Endothelial cell (in vitro differentiated cells): ENCODE measurements at places on chromosomes 7 and 10.
A peak's percentile ranks its signal among the peaks of the same experiment; 100 is the strongest.

GRCh38 chr7:107559864-107560263 is 3.9 kb downstream of the COG5 start:
- DNase-seq, result no peak

DNA sequence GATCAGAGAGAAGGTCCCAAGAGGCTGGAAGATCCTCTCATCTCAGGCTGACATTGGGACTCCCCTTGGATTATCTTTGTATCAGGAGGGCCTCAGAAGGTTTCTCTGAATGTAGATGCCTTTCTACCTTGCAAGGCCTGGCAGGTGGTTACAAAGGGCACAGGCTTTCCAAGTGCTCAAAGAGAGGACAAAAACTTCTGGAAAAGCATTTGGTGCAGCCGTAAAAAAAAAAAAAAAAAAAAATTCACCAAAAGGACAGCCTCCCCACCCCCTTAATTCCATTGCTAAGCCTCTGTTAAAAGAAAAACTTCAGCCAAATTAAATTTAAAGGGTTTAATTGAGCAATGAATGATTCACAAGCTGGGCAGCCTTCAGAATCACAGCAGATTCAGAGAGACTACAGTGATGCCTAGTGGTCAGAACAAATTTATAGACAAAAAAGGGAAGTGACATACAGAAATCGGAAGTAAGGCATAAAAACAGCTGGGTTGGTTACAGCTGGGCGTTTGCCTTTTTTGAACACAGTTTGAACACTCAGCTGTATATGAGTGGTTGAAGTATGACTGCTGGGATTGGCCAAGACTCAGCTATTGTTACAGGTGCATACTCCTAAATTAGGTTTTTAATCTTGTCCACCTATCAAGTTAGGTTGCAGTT is 42.5 kb upstream of the LRGUK start:
- DNase-seq, result no peak

DNA sequence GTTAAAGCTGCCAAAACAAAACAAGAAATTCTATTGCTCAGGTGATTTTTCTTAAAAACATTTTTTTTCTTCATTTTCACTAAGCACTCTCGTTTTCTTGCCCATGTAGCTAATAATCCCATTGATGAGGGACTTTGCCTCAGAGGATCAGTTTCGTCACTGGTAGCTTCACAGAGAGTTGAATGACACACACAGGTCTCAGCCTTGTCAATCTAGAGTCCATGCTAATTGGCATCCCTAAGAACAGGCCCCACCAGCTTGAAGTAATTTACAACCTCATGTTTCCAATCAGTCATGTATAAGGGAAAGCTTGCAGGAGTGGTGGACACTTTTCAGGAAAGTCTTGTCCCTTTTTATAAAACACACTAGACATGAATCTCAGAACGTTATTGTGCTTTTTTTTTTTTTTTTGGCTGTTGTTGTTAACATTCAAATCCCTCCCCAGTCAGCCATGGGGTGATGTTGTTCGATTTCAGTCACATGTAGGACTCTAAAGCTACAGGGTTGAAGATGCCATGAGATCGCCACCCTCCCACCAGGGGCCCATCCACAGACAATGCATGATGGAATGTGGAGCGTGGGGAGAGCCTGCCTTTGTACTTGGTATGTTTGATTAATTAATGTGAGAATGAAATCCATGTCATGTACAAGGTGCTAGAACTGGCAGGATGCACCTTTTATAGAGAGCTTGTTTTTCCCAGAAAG is 232.4 kb upstream of the FZD8 start:
- DNase-seq, result no peak

- DNase-seq, result no peak
Observed at GRCh38 chr10:112456533-112456932, 9.5 kb downstream of the VTI1A start.

GRCh38 chr7:4699841-4700240 is 17.7 kb downstream of the FOXK1 start:
- no peak for DNase-seq

DNA sequence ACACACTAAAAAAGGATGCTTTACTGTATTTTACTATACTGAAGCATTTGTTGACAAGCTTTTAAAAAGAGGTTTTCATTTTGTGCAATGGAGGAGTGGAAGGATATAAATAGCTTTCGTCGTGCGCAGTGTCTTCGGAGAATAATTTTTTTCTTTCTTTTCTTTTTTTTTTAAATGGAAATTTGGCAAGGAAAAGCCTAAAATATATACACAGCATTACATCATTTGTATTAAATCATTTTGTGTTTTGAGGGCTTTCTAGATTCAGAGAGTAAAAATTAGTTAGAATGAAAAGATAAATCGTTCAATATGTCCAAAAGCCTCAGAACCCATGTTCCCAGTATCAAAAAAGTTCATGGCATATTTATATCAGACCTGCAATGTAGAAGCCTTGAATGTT is 150.2 kb upstream of the FERD3L start:
- no peak for DNase-seq

- DNase-seq, result no peak
Observed at GRCh38 chr10:108598320-108598695, 1325.0 kb downstream of the XPNPEP1 start.

DNA sequence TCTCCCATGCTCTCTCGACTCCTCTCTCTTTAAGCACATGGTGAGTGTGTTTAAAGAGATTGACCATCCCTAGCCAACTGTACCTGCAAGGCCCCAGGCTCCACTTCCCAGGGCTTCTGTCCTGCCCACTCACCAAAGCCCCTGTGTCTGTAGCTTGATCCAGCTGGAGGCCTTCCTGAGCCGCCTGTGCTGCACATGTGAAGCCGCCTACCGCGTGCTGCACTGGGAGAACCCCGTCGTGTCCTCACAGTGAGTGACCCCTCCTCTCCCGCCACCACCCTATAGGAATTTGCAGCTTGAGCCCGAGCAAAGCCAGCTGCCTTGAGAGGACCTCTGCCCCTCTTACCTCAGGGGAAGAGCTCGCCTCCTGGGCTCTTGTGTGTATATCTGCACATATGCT is 11.2 kb downstream of the ZFYVE27 start:
- DNase-seq, result no peak

- no peak for DNase-seq
Observed at GRCh38 chr10:99676426-99676825, 17.1 kb downstream of the ENTPD7 start.

- no peak for DNase-seq
Observed at GRCh38 chr7:138105221-138105620, 29.0 kb downstream of the AKR1D1 start.

DNA sequence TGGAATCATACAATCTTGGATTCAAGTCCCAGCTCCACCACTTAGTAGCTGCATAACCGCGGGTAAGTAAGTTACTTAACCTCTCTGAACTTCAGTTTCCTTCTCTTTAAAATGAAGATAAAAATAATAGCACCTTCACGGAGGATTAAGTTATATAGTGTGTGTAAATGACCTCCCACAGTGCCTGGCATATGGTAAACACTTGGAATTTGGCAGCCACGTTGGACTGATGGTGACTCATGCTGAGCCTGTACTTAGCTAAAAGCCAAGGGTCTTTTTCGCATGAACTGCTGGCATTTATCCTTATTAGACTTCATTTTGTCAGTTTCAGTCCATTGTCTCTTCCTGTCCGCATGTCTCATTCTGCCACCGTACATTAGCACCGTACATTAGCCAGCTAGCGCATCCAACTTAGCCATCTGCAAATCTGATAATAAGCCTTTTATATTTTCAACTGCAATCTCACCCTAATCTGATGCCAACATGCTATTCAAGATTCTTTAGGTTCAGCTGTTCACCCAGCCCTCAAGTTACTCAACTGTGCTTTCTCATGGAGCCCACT is 11.2 kb downstream of the SLC13A4 start:
- no peak for DNase-seq

GRCh38 chr10:33719005-33719703 is 384.7 kb upstream of the NRP1 start:
- DNase-seq, result no peak

- peak; percentile 96 for DNase-seq
Observed at GRCh38 chr7:100655908-100656674, at the start of gene ACTL6B. Gene ACTL6B (minus strand): TSS chr7:100656448. CDS start chr7:100656354, 94 bp downstream.

DNA sequence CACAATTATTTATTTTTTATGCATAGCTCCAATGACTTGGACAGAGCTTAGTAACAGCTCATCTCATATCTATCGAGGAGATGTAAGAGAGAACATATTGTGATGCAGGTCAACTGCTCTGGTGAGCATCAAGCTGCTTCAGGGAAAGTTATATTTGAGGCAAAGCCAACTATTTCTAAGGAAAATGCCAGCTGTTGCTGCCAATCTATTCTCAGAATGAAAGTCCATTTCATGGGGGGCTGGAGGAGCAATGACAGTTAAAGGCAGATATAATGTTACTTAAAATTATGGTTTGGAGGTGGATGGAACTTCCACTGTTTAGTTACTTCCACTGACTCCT is 424.8 kb downstream of the KIF20B start:
- no peak for DNase-seq

DNA sequence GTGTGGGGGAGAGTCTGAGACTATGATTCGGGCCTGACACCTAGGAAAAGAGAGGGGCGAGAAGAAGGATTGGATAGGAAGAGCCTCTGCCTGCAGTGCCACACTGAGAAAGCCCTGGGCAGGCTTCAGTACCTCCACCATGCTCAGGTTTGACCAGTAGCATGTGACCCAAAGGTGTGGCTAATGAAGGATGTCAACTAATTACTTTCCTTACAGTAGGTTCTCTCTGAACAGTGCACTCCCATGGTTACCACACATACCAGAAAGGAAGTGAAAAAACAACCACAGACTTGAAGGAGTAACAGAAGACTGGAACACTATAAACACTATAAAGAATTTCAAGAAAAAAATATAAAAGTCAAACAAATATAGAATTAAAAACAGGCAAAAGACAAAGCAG is 46.2 kb downstream of the SEM1 start:
- DNase-seq, result no peak

DNA sequence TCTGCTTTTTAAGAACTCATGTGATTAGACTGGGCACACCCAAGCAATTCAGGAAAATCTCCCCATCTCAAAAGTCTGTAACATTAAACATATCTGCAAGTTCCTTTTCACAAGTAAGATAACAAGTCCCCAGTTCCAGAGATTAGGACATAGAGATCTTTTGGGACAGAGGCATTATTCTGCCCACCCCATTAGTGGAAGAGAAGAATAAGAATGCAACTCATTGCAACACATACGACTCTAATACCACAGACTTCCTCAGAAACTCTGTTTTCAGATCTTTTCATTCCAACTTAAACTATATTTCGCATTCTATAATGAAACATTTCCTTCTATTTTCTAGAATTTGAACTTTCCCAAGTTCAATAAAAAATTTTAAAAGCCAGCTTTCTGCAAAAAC is 137.7 kb downstream of the SEMA3C start:
- no peak for DNase-seq

- DNase-seq, result no peak
Observed at GRCh38 chr7:151388430-151388829, 21.4 kb downstream of the WDR86 start.

DNA sequence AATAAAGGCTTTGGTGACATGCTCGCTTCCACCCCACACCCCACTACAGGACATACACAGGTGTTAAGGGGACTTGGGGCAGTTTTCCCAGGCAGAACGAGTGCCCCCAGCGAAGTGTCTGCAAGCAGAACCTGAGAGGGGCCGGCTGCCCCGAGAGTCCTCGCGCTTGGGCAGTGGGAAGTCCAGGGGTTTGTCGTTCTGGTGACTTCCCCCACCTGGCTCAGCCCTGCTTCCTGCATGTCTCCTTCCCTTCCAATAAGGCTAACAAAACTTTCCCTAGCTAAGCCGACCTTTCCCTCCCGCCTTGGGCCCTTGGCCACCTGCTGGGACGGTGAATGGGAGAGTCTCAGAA is 916 bp downstream of the VWA2 start:
- DNase-seq, result no peak

DNA sequence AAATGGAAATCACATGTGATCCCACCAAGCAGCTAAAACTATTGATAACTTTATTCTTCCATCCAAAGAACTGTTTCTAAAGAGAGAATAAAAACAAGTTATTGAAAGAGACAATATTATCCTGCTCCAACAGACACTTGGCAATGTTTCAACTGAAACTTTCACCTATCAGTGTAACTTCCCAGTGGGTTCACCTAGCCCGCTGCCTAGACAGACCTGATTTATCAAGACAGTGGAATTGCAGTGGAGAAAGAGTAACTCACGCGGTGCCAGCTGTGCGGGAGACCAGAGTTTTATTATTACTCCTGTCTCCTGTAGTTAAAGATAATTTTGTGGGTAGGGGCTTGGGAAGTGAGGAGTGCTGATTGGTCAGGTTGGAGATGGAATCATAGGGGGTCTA is 199.8 kb downstream of the AHR start:
- DNase-seq, result no peak

GRCh38 chr7:101486433-101487104 is 123.9 kb downstream of the COL26A1 start:
- DNase-seq, result no peak

DNA sequence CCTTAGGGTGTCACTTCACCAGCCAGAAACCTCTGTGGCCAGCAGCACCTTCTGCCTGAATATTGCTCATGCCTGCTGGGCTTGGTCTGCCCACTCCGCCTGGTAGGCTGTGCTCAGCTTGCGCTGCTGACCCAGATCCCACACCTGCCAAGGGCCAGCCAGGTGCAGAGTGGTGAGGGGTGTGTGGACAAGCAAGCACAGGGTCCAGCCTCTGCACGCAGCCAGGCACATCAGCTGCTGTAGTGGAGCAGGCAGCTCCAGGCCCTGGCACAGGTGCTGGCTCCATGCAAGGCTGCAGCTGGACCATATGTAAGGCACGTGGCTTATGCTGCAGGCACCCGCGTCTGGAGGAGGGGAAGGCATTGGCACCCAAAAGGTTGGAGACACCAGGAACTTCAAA is 567.4 kb downstream of the INHBA start:
- DNase-seq, result no peak

- DNase-seq, result no peak
Observed at GRCh38 chr7:132181371-132181770, 394.9 kb downstream of the PLXNA4 start.

GRCh38 chr7:80529362-80529761 is 17.5 kb upstream of the GNAT3 start:
- DNase-seq, result no peak

- no peak for DNase-seq
Observed at GRCh38 chr10:128318913-128319312, 192.7 kb upstream of the MKI67 start.

- DNase-seq, result no peak
Observed at GRCh38 chr7:586494-586893, 66.8 kb upstream of the PDGFA start.

DNA sequence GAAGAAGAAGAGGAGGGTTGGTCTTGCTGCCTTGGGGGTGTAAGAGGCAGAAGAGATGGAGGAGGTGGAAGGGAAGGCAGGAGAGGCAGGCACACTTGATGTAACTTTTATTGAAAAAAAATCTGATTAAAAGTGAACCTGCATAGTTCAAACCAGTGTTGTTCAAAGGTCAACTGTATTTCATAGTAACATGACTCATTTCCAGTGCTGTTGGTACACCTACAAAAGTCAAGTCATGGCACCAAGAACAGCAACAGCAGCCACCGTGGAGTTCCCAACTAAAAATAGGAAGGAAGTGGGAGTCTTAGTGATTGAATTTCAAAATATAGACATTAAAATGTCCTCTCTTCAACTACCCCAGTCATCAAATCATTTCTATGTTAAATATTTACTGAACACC is 88.5 kb downstream of the CTNNA3 start:
- DNase-seq, result no peak

GRCh38 chr7:80309971-80310549 is 175.4 kb downstream of the GNAI1 start:
- DNase-seq, result no peak

- DNase-seq, result no peak
Observed at GRCh38 chr7:3859431-3859830, 558.4 kb downstream of the SDK1 start.
